ENCODE measurements at places on chromosomes 16 and 17. TPM values are rescaled to one million over a fixed set of nuclear protein-coding genes. Genes with fewer than 3 reads are reported as not detected.

MPP2 gene
- 25.0 TPM for total RNA-seq

SRSF1 gene
- 209 TPM for total RNA-seq

SEPTIN12 gene
- 1.7 TPM for total RNA-seq

SLC38A8 gene
- not detected for total RNA-seq

MSI2 gene
- total RNA-seq, result 69.6 TPM

KRTAP2-1 gene
- not detected for total RNA-seq

CCL4L2 gene
- total RNA-seq, result not detected
